OCI-M1 (cell line): ENCODE measurements at places on chromosomes 1 and 21.

DNA sequence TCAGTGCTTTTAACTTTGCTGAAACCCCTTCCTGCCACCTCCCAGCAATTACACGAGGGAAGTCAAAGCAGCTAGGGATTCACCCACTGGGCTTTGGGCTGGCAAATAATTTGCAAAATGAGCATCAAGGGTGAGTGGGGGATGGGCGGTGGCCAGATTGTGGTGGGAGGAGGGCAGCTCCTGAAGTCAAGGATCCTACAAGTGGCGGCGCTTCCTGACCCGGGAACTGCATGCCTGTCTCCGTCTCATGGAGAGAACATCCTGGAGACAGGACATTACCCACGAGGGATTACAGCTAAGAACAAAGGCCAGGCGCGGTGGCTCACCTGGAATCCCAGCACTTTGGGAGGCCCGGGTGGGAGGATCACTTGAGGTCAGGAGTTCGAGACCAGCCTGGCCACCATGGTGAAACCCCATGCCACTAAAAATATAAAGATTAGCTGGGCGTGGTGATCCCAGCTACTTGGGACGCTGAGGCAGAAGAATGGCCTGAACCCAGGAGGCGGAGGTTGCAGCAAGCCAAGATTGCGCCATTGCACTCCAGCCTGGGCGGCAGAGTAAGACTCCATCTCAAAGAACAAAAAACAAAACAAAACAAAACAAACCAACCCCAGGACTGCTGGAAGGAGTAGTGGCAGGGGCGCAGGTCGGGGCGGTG lies 12.9 kb downstream of the TTC34 start:
- DNase-seq = no peak

- DNase-seq = no peak
Observed at GRCh38 chr21:45889256-45889655, 92.3 kb upstream of the COL6A1 start.

GRCh38 chr1:10616696-10617095 lies 141.9 kb downstream of the PEX14 start:
- DNase-seq = no peak

- DNase-seq = peak; percentile 48
Observed at GRCh38 chr1:89201106-89201794, 2.5 kb upstream of the GBP4 start.

DNA sequence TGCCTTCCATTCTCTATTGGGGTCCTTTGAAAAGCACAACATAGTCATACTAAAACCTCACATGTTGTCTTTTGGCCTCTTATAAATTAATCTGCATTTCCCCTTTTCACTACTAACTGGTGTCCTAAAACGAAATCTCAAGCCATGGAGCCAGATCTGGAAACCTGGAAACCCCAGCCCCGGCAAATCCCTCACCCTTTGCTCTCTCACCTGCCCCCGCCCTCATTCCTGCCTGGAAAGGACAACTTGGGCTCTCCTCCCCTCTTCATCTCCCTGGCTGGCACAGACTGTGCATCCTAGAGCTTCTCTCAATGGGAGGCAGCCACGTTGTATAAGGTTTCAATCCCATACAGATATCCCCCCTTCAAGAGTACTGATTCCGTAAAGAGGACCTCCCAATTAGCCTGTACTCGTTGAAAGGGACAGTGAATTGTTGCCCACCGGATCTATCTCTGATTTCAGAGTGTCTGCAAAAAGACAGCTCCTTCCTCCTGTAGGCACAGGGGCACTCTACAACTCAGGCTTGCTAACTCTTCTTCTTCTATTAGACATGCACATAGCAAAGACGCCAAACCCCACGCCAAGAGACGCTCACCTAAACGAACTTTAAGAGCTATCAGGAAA lies 1.4 kb downstream of the DUSP10 start:
- DNase-seq = peak; percentile 67

- DNase-seq = no peak
Observed at GRCh38 chr1:178091986-178092745, 1.7 kb upstream of the RASAL2 start.
